Brain pericyte (primary cell): ENCODE measurements at places on chromosomes 7 and 10.

GRCh38 chr7:66758950-66759628, 18.6 kb downstream of the RABGEF1 start:
- no peak for DNase-seq

DNA sequence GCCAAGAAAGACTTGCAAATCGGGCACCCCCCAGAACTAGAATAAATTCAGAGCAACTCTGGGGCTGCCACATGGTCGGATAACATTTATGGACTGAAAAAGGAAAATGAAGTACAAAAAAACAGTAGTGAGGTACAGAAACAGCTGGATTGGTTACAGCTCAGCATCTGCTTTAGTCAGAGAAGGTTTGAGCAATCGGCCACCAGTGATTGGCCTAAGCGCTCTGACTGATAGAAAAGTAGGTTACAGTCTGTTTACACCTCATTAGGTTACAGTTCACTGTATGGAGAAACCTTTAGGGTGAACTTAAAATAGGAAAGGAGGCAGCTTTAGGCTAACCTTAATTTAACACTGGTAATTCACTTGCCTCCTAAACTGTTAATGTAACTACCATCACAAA, 102.0 kb upstream of the DKK1 start:
- DNase-seq, result no peak

DNA sequence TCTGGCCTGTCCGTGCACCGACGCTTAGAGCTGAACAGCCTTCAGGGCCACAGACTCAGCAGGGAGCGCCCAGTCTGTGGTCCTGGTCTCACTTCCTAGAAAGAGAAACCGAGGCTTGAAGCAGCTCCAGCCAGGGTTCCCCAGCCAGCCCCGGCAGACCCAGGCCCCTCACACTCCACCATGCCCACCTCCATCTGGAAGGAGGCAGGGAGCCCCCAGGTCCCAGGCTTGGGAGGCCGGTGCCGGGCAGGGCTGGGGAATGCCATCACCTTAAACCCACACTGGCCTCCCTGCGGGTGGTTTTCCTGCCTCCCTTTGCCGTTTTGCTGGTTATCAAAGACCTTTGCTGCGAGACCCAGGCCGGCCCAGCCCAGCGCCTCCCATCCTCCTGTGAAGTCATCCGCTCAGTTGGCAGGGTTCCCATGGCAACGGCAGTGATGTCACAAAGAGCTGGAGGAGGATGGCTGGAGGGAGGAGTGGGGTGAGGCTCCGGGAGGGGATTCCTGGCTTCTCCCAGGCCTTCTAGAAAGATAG, 24.0 kb downstream of the ELFN1 start:
- no peak for DNase-seq

DNA sequence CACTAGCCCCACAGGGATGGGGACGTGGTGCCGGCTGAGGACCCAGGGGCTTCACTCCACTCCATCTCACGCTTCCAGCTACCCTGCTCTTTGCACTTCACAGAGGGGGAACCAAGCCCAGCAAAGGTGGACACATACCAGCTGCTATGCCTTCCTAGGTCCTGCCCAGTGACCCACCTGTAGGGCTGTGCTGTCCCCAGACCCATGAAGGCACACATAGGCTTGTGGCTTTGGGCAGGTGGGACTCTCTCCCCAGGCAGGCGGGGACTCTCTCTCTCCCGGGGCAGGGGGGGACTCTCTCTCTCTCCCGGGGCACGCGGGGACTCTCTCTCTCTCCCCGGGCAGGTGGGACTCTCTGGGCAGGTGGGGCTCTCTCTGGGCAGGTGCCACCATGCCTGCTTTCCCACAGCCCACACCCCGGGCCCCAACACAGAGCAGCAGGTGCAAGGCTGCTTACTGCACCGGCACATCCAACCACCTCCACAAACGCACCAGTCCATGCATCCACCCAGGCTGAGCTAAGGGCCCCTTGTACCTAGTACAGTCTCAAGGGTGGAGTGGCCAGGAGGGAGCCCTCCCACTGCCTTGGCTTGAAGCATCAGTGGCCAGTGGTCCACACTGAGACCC, 13.8 kb upstream of the GPR146 start:
- no peak for DNase-seq

DNA sequence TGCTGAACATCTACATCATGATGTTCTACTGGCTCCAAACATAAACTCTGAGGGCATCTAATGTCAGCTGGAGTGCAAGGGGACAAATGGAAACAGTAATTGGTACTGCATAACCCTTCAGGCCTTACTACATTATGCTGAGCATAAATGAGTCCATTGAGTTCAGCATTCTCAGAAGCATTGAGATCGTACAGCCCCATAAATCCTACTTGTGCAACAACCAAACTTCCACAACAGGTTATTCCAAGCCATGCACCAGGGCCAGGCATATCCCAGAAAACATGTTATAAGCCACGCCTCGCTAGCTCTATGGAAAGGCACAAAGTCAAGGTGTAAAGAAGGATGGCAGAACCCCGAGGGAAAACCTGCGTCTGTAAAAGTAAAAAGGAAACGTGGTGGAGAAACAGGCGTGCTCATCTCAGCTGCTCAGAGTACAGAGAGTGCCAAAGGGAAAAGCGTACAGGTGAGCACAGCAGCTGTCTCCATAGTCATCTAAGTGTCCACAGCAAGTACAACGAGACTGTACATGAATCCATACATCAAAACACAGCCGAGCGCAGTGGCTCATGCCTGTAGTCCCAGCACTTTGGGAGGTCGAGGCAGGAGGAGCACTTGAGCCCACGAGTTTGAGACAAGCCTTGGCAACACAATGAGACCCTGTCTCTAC, 124.6 kb downstream of the PARD3 start:
- no peak for DNase-seq

- DNase-seq, result no peak
Observed at GRCh38 chr7:23628370-23628769, 31.2 kb downstream of the CCDC126 start.

GRCh38 chr7:129315960-129316359, 91.1 kb downstream of the AHCYL2 start:
- DNase-seq, result no peak

DNA sequence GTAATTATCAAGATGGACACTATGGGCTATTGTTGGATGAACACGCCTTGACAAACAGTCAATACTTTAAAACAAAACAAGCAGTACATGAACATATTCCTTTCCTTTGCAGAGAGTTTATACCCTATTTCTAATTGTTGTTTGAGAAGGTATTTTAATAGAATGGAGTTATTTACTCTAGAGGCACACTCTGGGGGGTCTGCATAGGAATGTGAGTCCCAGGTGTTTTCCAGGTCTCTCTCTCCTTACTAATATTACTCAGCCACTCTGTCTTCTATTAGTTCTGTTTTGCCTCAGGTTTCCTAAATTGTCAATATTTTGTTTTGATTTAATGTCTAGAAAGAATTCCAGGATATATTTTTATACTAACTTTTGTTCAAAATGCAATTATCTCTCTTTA, 1091.4 kb downstream of the CNTNAP2 start:
- DNase-seq, result no peak

DNA sequence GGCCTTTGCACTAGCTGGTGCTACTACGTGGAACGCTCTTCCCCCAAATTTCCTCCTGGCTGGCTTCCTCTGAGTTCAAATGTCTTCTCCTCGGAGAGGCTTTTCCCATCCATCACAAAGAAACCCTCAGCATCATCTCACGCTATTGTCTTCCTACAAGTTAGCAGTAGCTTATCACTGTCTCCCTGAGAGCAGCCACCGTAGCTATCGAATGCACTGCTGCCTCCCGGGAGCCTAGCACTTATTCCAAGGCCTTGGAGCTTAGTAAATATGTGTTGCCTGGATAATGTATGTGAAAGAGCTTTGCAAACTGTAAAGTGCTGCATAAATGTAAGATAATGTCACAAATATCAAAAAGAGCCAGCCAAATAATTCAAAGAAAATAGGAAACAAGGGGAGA, 124.4 kb downstream of the KCNMA1 start:
- DNase-seq, result no peak

DNA sequence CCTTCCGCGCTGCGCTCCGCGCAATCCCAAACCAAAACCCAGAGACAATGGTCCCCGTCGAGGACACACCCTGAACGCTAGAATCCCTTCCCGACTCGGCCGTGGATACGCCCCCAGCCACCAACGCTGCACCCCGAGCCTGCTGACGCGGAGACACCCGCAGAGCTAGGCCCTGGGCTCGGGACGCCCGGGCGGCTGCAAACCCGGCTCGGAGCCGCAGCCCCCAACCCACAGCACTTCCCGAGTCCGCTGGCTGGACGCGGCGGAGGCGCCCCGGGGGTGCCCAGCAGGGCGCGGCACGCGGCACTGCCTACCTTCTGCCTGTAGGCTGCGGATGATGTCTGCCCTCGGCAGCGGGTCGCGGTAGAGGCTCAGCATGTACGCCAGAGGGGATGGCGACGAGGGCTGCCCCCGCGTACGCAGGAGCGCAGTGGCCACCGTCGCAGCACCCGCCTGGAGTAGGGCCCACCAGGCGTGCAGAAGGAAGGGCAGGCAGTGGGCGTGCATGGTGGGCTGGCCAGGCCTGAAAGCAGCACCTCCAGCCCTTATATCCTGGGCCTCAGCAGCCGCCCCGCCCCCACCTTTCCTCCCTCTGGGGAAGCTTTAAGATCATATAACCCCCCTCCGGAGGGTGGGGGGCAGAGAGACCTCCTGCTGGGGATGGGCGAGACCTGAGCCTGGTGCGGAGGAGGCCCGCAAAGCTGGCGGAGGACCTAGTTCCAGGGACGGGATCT, at the start of gene NODAL:
Gene NODAL, minus strand, starts transcription at position 521 of the 734 bp plus-strand sequence. Its CDS starts 14 bp downstream, at position 507.
- no peak for DNase-seq

DNA sequence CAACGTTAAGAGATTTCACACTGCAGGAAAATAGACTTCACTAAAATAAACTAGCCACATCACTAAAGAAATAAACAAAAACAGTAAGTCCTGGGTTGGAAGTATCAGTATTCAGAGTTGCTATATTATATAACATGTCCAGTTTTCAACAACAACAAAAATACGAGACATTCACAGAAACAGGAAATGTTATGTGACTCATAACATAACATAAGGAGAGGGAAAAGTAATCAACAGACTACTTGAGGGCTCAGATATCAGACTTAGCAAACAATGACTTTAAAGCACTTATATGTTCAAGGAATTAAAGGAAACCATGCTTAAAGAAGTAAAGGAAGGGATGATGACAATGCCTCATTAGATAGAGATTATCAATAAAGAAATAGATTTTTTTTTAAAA, 73.5 kb upstream of the MKLN1 start:
- no peak for DNase-seq
